ENCODE measurements at places on chromosomes 12 and 14. TPM values are rescaled to one million over a fixed set of nuclear protein-coding genes. Genes with fewer than 3 reads are reported as not detected.
A peak's percentile ranks its signal among the peaks of the same experiment; 100 is the strongest.

The ING4 gene
- 16.6 TPM for total RNA-seq

DNA sequence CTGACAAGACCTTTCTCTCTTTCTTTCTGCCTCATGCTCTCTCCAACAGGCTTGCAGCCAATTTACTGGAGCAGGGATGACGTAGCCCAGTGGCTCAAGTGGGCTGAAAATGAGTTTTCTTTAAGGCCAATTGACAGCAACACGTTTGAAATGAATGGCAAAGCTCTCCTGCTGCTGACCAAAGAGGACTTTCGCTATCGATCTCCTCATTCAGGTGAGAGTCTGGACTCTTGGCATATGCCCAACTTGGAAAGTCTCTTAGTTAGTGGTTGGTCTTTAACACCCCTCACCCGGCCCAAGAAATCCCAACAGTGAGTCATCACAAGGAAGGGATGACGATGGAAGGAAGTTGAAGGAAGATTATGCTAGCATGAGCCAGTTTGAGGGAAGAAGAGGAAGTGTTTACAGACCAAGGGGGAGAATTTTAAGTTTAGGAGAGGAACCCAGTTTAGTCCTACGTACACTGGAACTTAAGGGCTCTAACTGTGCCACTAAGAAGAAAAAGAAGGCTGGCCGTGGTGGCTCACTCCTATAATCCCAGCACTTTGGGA lies 189.7 kb downstream of the ETV6 start:
- no peak for DNase-seq

DNA sequence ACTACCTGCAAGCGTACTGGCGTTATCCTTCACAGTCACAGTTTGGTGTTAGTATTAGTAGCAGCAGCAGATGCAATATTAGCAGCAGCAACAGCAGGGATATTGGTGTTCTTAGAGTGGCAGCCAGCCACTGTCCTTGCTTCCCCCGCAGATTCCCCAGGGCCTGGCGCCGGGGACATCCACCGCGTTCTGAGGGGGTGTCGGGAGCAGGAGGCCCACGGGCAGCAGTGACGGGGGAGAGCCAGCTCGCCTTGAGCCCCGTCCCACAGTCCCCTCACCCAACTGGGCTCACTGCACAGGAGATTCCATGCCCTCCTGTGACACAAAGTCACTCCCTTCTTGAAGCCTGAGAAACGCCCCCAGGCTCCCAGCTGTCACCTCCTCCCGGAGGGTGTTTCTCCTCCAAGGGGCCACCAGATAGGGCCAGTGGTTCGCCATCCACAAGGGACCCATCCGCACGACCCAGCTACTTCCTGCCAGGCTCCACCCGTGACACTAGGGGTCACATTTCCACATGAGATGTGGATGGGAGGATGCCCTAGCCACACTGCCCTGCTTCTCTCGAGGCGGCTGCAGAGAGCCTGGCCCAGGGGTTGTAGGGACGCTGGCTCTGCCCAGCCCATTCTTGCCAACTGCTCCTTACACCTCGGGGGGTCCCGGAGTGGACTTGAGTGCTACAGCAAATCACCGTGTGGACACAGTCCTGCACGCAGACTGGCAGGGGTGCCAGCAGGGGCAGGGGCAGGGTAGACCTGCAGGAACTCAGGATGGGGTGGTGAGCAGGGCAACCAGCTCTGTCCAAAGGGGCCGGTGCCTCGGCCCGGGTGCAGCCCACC lies 123.1 kb downstream of the PIWIL1 start:
- DNase-seq: no peak

The ANKRD33 gene
- total RNA-seq: not detected

DNA sequence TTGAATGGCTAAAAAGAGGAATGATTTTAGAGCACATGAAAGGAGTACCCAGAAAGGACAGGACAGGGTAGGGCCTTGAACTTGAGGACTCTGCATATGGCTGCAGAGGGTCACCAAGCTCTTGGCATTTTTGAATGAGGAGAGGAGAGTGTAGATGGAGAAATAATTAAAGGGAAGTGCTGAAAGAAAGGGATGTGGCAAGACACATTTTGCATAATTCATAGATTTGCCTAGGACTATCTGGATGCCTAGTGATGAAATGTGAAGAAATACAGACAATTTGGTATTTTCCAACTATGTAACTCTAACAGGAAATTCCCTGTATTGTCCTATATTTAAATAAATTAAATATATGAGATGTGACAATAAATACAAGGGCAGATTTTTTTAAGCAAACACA lies 27.5 kb upstream of the MDM1 start:
- no peak for DNase-seq

- DNase-seq: no peak
Observed at GRCh38 chr14:38730420-38730819, 372.6 kb downstream of the SEC23A start.

The DHRS2 gene
- 3.5 TPM for total RNA-seq

The DPF3 gene
- total RNA-seq: 0.54 TPM

The RIMBP2 gene
- total RNA-seq: not detected

- no peak for DNase-seq
Observed at GRCh38 chr14:47277703-47278102, 397.7 kb downstream of the MDGA2 start.

DNA sequence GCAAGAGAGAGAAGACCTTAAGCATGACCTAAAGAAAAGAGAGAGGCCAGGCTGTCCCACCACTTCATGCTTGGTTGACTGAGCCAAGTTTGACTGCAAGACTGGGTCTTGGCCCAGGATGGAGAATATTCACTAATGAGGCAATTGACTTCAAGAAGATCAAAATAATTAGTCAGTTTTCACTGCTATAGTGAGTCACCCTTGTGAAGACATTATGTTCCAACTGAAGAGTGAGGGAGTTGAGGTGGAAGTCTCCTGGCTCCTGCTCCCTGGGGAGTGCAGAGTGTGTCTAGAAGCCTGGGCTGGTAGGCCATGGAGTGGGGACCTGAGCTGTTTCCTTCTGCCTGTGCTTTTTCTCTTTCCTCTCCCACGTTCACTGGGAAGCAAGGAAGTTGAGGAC lies 117.6 kb downstream of the CACNA1C start:
- DNase-seq: no peak

The POTEM gene
- total RNA-seq: not detected

DNA sequence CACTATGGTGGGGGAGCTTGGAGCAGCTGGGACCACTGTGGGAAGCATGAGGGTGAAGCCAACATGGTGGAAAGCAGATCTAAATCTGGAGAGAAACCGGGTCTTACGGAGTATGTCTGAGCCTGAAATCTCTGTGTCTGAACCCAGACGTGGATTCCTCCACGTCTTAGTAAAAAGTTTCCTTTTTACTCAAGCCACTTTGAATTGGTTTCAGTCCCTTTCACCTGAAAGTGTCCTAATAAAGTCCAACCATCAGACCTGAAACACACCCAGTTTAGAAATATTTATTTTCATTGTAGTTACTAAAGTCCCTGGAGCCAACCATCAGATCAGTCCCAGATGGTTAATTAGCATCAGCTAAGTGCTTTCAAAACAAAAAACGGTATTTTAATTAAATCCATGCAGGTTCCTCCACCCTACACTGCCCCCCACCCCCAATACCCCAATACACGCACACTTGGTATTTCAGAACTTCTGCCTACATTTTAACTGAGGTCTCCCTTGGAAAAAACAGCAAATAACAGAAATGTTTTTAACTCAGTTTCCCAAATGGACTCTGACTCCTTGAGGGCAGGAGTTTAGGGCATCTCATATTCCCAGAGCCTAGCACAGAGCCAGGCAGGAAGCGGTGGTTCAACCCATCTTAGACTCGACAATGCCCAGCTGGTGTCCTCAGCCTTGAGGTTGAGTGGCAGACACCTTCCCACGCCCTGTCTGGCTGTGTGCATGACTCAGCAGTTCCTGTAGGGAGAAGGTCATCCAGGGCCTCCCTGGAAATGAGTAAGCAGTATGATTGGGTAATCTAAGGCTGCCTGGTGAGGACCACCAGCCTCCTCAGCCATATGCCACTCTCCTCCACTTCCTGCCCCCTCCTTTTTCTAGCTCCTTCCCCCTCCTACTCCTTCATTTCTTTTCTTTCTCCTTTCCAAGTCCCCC lies 175.8 kb downstream of the TTC8 start:
- DNase-seq: peak; percentile 71

- DNase-seq: peak; percentile 42
Observed at GRCh38 chr14:89304972-89305703, 111.9 kb downstream of the FOXN3 start.

The ASIC1 gene
- total RNA-seq: 14.3 TPM

The SPTB gene
- 0.27 TPM for total RNA-seq

GRCh38 chr12:93624595-93625294 lies 52.3 kb downstream of the SOCS2 start:
- DNase-seq: no peak

The RNASE1 gene
- not detected for total RNA-seq

GRCh38 chr12:86712425-86712843 lies 456.2 kb upstream of the MGAT4C start:
- no peak for DNase-seq

- DNase-seq: no peak
Observed at GRCh38 chr12:93080994-93081809, 152.1 kb upstream of the EEA1 start.

DNA sequence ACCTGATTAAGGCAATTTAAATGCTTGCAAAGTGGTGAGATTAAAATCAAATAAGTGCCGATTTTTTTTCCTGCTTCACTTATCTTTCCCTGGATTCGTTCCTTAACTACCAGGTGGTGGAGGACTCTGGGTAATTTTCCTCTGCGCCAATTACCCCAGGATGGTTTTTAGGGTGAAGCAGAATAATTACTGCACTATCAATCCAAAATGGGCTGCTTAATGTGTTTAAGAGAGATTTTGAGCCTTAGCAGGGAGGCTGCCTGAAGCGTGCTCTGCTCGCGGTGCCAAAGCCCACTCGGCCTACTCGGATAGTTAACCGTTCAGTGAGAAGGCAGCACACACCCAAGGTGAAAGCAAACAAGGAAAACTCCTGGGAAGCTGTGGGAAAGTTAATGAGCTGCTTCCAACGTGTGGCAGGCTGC lies 274.9 kb upstream of the LMO3 start:
- DNase-seq: no peak

The PHETA1 gene
- total RNA-seq: 1.7 TPM

DNA sequence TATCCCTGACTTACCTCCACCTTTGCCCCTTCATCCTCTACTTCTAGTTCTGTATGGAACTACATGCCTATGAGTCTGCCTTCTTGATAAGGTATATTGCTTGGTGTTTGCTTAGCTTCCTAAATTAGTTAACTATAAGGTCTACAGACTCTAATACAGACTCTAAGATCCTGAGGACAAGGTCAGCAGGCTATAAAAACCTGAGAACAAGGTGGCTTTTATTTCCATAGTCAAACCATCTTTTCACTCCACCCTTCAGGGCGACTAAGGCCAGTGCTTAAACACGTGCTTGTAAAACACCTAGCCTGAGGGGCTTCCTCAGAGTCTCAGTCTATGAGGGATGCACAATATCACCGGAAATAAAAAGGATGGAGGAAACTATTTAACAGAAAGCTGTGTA lies 36.1 kb upstream of the COL2A1 start:
- DNase-seq: no peak

- DNase-seq: no peak
Observed at GRCh38 chr14:54889919-54890318, 12.7 kb downstream of the GCH1 start.

- peak; percentile 42 for DNase-seq
Observed at GRCh38 chr12:65656891-65657351, 167.4 kb upstream of the HMGA2 start.

The GALNT16 gene
- total RNA-seq: not detected

- DNase-seq: no peak
Observed at GRCh38 chr14:97850466-97850865, 1053.3 kb downstream of the VRK1 start.
